ENCODE measurements at places on chromosomes 1 and 21.

DNA sequence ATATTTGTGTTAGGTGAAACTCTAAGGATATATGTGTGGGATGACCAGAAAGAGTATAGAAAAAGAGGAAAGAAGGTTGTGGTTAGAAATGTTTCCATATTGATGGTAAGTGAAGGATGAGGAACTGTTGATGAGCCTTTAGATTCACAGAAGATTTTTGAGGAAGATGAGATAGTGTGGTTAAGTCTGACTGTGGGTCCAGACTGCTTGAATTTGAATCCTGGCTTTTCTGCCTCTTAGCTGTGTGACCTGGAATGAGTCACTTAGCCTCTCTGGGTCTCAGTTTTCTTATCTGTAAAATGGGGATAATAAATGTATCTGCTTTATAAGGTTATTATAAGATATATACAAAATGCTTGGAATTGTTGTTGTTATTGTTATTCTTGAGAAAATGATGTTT lies 27.5 kb downstream of the RGL1 start:
- no peak for DNase-seq

DNA sequence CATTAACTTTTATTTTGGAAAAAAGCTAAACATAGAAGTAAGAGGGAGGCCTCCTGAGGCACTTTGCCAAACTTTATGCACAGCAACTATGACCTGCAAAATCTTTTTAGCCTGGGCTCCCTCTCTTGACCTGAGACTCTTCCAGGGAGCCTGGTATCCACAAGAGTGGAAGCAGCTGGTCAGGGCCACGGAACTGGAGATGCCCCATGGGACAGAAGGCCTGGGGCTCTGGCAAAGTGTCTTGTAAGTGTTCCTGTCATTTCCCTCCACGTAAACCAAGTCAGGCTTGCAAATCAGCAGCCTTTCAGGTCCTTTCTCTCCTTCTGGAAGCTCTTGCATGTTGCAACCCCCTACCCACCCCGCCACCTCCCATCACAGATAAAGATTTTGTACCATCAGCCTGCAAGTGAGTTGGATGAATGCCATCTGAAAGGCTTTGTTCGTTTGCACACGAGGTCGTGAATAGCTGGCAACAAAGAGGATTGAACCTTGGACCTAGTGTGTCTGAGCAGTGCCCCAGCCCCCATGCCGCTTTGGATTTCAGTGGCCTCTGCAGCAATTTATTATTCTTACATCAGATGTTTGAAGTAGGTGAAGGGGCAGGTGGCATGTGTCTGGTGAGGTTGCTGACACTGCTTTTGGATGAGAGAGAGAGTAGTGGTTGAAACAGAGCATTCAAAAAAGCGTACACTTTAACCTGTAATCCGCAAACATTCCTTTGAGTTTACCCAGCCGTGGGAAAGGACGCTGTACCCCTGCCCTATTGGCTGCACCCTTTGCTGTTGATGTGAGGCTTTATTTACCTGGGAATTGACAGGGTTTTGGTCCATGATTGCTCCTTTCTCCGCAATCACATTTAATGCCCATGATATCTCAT lies 91.6 kb downstream of the GALNT2 start:
- DNase-seq = no peak

DNA sequence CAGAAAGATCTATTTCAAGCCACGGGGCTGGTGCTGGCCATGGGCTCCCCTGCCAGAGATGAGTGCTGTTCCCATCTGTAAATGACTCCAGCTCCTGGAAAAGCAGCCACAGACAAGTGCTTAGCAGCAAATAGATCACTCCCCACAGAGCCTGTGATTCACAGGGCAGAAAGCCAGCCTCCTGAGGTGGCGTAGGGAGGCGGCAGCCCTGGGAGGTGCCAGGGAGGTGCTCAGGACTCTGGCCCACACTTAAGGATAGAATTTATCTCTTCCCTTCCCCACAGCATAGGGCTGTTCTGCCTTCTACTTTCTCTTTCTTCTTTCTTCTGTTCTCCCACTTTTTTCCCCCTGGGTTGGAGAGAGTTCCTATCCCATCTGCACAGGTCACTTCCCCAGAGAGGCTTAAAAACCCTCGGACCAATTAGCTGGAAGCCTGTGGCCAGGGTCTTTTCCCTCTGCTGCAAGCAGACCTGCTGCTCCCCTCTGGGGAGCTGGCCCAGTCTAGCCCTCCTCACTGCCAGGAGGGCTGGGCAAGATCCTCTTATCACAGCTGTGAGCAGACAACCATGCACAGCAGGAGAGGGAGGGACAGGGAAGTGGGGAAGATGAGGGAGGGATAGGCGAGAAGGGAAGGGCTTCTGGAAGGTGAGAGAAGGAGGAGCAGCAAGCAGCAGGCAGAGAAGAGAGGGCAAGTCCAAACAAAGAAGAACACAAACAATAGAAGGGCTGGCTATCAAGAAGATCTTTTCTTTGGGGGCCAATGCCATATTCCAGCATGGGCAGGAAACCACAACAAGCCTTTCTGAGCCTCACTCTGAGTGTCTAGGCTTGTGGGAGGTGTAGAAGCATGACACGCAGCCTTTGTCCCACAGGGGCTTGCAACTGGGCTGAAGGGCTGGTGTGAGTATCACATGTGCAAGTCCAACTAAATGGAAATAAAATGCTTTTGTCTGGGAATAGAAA lies 41.0 kb downstream of the KCND3 start:
- no peak for DNase-seq

DNA sequence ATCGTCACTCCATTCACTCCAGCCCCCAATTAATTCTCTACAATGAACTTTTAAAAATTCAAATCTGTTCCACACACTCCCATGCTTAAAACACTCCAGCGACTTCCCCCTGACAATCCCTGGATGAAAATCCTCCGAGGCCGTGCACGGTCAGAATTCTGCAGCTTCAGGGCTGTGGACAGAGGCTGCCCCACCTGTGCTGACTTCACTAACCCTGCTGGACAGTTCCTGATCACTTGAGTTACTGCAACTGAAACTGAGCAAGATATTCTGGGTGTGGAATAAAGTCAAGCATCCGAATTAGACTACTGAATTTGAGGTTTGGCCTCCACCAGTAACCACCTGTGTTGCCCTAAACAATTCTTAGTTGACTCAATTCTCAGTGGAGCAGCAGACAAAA lies 1.0 kb upstream of the JAK1 start:
- no peak for DNase-seq

GRCh38 chr1:9687874-9688582 lies 36.5 kb downstream of the PIK3CD start:
- DNase-seq = no peak

DNA sequence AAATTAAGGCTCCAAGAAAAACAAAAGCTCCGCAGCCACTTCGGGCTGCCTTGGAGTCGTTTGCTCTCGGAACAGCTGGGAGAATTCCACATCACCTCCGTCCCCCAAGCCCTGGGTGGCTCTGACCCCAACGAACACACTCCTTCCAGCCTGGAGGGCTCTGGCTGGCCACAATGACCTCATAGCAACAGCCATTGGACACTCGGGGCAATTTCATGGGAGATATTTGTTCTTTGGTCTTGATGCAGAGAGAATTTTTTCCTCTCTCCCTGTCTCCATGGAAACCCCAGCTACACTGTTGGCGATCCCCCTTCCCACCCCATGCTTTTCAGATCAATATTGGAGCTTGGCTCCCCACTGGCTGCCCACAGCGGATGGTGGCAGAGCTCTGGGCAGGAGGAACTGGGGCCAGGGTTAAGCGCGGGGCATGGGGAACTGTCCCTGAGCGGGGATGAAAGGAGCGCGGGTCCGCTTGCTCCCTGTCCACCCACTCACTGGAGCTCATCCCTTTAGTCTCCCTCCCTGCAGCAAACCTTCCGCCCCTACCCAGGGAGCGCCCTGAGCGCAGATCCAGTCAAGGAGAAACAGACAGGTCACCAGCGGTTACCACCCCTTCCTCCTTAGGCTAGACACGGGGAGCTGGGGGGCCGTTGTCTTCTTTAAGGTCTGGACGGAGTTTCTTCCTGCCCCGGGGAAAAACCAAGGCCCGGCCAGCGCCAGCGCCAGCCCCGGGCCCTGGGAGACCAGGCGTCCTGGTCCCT lies 1.2 kb downstream of the WNT4 start:
- no peak for DNase-seq

- no peak for DNase-seq
These were observed 57.3 kb downstream of the NKAIN1 start for GRCh38 chr1:31182352-31182751.

- DNase-seq = no peak
These were observed 147.5 kb downstream of the TSEN15 start for GRCh38 chr1:184199036-184199435.

DNA sequence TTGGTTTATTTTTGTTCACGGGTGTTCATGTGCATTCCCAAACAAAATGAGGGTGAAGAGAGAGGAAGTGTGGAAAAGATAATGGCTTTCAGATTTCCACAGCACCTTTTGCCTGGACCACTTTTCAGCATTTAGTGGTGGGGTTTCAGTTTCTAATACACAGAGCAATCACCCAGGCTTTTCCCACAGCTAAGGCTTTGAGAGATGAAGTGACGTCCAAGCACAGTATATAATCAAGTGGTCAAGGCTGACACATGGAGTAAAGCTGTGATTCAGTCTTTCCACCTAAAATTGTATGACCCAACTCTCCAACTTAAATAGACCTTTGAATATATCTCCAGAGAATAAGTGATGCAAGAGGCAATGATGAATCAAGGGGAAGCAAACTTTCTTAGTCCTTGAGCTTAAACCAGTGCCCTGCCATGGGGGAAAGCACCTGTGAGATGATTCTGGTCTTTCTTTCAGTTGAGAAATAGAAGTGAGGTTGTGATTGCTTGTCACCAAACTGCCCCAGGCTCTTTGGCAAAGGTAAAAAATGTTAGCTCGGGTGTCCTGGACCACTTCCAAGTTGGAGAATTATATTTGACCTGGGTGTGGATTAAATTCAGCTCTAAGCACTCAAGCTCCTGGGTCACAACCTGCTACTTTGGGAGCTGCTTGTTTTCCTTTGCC lies 2.4 kb upstream of the PIK3R3 start:
- DNase-seq = no peak

DNA sequence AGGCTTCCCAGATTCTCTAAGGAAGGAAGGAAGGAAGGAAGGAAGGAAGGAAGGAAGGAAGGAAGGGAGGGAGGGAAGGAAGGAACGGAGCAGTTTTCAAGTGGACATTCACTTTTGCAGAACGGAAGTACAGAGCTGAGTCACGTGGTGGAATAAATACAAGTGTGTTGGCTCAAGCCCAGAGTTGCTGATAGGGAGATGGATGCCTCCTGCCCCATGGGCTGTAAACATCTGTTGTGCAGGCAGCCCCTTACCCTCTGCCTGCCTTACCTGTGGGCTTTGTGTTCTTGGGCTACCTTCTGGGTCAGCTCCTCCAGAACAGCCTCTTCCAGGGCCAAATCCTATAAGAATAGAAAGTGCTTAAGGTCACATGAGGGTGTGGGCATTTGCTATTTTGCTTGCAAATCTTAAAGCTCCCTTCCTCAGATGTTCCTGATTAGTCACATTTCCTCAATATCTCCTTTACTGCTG lies 121.7 kb downstream of the SMYD2 start:
- DNase-seq = no peak

- DNase-seq = no peak
These were observed 101.8 kb downstream of the NFIA start for GRCh38 chr1:61184040-61184713.

DNA sequence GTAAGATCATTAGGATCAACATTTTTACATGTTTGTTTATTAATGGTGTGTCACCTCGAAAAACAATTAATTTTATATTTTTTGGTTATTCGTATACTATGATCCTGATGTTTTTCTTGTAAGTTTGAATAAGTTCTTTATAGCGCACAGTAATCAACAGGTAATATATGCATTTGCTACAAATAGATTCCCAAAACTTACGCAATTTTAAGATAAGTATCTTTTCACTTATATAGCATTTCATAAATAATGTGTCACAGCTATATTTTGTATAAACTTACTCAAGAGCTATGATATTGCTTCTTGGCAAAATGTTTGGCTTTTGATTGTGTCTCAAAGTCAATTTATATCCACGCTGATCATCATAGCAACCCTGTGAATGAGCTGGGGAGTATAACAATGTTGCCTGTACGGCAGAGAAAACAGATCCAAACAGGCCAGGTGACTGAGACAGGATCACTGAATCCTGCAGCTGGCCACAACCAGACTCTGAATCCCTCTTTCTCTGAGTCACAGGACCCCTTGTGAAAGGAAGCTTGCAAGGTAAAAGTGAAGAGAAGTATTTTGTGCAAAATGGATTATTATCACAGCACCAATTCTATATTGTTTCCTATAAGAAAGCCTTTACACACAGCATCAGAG lies 48.6 kb downstream of the GNG12 start:
- no peak for DNase-seq

- no peak for DNase-seq
These were observed 40.2 kb downstream of the HSPG2 start for GRCh38 chr1:21896652-21897532.

GRCh38 chr1:113389359-113389952 lies 859 bp upstream of the MAGI3 start:
- DNase-seq = no peak

DNA sequence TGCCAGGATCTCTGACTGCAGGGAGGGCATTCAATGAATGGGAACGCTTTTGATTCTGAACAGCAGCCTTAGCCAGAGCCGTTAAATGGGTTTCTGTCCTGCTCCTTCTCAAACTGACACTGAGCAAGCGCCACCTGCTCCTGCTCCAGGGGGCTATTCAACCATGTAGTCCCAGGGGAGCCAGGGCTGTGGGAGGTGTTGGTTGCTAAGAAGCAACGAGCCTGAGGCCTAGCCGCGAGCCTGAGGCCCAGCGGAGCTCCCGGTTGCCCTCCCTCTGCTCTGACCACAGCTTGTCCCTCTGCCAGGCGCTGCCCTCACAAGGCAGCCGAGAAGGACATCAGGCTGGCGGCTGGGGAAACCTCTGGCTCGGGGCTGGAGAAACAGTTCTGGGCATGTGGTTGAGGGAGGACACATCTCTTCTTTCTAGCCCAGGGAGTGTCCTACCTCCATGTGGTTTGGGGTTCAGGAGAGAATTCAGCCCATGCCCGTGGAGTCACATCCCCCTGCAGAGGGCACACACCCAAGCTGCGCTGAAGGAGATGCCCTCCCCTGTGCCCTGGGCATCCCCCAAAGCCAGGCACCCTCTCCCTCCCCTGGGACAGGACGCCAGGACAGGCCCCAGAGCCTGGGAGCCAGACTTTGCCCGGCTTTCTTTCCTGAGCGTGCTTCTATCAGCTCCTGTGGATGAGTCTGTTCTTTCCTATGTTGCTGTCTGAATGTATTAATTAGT lies 18.0 kb downstream of the PCP4 start:
- DNase-seq = no peak

- no peak for DNase-seq
These were observed 3.0 kb downstream of the GPR61 start for GRCh38 chr1:109542657-109543056.

DNA sequence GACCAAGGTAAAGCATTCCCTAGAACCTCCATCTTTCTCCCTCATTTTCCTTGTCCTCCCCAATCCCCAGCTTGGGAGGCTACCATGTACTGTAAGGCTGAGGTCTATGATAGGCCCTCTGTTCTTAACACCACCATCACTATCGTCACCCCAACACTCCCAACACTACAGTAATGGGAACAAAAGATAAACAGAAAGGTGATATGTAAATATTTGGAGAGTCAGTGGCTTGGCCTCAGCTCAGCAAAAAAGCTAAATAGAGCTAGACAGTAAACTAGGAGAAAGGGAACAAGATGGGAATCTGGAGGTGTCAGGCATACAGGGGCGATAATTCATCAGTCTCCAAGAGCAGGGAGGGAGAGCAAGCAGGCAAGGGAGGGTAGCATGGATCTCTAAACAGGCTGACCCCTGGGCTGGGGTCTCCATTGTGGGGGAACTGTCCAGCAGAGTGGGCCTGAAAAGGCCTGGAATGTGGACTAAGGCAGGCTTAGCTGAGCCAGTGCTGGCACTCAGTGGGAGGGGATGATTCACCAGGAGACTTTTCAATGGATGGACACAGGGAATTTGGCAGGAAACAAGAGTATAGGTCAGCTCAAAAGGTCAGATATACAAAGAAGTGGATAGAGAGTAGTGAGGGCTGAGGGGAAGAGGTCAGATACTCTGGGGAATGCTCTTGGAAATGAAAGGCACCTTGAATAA lies 6.7 kb downstream of the WNT2B start:
- DNase-seq = no peak
